ENCODE measurements at places on chromosomes 6 and 20.

GRCh38 chr20:56453352-56453751, 15.1 kb upstream of the RTF2 start:
- no peak for DNase-seq

DNA sequence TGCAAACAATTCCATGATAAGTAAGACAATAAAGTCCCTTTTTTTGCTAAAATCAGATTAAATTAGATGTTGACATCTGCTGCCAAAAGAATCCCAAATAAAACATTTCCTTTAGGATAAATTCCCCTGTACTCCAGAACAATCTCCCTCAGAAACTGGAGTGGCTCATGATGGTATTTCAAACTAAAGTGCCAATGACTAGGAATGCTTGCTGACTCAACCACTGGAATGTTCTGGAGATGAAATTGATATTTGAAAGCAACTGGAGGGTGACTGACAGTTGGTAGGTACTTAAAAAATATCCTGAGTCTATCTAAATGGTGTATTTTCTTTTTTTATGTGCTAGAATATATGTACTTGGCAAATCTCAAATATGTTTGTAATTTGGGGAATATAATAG, 350.1 kb upstream of the TSHZ2 start:
- peak; percentile 40 for DNase-seq

- DNase-seq, result no peak
Measured at GRCh38 chr20:17590245-17590644, 20.4 kb downstream of the DSTN start.

- no peak for DNase-seq
Measured at GRCh38 chr6:3722785-3723184, 28.7 kb downstream of the PXDC1 start.

DNA sequence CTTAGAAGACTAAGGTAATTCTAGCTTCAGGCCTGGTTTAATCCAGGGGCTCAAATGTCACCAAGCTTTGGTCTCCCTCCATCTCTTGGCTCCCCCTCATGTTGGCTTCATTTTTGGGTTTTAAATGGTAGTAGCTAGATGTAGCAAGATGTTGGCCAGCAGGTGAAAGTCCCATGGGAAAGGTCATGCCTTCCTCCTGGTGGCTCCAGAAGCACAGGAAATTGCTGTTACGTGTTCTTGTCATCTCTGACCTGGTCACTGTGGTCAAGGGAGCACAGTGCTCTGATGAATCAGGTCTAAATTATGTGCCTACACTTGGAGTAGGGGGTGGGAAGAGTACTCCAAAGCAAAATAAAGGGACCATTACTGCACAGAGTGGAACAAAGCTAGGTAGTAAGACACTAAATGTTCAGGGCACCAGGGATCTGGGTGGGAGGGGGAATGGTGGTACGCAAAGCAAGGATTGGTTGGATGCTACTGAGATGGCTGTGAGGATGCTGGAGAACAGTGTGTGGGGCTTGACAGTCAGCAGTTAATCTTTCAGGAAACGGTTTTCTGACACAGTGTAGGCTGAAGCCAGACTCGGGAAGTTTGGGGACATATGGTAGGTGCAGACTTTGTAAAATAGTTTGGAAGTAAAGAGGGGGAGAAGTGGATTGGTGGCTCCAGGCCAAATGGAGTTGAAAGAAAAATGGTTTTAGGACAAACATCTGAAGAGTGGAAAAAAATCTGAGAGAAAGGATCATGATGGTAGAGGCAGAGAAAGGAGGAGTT, 30.1 kb downstream of the CDS2 start:
- DNase-seq, result no peak

GRCh38 chr6:66328200-66328599, 621.2 kb upstream of the EYS start:
- no peak for DNase-seq

GRCh38 chr6:96853083-96853482, 15.8 kb upstream of the GPR63 start:
- no peak for DNase-seq

GRCh38 chr6:150150821-150151646, 8.2 kb downstream of the PPP1R14C start:
- no peak for DNase-seq

GRCh38 chr6:138833816-138834539, 38.1 kb downstream of the ECT2L start:
- DNase-seq, result no peak

GRCh38 chr6:33428966-33429749, 9.3 kb downstream of the SYNGAP1 start:
- no peak for DNase-seq

DNA sequence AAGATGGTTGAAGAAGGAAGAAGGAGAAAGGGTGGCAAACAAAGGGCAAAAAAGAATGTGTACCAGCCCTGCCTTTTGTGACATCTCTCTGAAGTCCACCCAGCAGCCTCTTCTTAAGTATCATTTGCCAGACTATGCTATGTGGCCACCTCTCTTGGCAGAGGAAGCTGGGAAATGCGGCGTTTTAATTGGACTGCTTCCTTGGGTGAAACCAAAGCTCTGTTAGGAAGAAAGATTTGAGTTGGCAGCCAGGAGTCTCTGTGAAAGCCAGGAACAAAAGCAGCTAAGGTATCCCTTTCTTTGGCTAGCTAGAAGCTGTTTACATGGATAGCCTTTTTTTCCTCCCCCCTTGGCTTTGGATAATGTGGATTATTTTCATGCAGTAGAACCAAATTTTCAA, 67.5 kb upstream of the GTSF1L start:
- no peak for DNase-seq

DNA sequence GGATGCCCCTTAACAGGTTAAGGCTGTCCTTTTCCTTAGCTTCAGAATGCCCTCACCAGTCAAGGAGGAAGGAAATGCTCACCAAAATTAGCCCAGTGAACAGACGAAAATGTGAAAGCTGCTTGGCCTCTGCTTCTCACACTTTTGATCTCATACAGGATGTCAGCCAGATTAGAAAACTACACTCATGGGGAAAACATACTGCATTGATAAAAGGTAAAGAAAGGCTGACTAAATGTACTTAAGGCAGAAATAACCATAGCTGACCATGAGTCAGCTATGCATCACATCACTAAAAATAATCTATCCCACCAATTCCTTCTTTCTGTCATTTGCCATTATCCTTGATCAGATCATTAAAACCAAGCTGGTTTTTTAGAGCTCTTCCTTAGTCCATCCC, 198.4 kb upstream of the TENT5A start:
- DNase-seq, result no peak

DNA sequence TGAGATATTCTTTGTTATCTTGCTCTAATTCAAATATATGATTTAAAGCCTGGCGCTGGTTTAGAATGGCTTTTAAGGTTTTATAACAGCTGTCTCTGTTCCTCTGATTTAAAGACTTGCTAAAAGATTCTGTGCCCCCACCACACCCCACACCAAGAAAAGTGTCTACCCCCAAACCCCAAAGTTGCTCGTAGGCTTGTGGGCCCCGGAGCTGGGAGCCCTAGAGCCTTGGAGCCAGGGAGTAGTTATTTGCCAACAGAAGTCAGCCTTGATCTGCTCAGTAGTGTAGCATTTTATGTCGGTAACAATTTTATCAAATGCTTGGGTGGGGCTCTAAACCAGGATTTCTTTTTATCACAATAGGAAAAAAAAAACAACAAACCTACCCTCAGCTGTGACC, 105.2 kb upstream of the TRAF3IP2 start:
- DNase-seq, result no peak

DNA sequence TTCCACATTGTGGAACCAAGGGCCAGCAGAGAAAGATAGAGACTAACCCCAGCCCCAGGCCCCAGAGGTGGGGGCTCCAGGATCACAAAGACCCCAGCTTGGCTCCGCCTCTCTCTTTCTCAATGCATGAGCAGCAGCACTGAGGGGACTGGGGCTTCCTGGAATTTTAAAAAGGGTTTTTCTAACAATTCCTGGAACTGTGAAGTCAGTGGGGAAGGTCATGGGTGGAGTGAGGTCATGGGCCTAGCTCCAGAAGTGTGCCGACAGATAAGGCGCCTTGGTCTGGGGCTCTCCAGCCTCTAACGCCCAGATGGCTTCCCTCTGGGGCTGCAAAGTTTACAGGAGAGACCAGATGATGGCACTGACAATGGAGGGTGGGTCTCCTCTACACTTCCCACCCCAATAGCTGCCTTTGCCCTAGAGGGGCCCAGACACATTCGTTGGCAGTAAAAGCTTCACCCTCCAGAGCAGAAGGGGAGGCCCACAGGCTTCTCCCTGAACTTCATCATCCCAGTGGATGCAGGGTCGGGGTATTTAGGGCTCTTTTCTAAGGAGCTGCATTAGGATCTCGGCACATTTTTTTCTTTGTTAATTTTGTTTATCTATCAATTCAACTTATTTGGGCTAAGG, 46.9 kb upstream of the CD93 start:
- DNase-seq, result no peak

- no peak for DNase-seq
Measured at GRCh38 chr6:134190883-134191282, 127.0 kb downstream of the SGK1 start.

DNA sequence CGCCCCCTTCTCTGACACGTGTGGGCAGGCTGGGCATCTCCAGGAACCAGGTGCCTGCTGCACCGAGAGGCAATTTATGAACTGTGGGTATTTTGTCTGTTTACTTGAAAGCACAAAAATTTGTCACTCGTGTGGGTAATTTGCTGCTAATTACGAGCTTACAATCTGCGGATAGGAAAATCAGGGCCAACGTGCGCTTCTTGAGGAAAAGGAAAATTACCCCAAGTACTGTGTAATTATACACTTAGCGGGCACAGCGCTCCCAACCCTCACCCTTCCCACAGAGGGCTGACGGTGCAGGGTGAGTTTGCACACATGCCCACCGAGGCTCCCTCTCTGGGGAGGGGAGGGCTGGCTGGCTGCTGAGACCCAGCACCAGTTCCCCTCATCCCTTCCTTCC, 25.3 kb upstream of the MDGA1 start:
- no peak for DNase-seq

DNA sequence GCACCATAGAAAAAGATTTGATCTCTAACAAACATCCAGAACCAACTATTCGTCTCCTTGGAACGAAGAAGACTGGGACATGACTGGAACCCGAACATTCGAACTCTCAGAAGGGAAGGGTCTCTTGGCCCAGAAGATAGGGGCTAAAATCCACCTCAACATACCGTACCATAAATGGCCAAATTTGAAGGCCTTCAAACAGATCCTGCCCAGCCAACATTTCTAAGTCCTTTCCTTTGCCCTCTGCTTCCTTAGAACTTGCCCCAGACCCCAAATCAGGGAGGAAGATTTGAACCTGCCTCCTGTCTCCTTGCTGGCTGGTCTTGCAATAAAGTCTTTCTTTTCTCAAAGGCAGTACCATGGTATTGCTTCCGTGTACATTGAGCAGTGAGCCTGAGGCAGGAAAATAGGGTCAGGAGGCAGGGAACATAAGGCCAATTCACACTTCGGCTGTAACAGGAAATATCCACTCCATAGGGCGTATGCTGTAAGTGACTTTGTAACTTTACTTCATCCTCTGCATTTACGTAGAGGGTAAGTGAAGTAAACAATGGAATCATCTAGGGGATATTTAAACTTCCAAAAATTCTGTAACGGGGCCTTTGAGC, 1.8 kb upstream of the PXDC1 start:
- DNase-seq, result no peak

- no peak for DNase-seq
Measured at GRCh38 chr6:108661430-108661829, 100.7 kb downstream of the FOXO3 start.

GRCh38 chr6:76592566-76592965, 520.1 kb upstream of the IMPG1 start:
- DNase-seq, result no peak

- no peak for DNase-seq
Measured at GRCh38 chr6:20024316-20024673, 187.1 kb downstream of the ID4 start.

- no peak for DNase-seq
Measured at GRCh38 chr6:10613077-10613476, 81.3 kb downstream of the C6orf52 start.

DNA sequence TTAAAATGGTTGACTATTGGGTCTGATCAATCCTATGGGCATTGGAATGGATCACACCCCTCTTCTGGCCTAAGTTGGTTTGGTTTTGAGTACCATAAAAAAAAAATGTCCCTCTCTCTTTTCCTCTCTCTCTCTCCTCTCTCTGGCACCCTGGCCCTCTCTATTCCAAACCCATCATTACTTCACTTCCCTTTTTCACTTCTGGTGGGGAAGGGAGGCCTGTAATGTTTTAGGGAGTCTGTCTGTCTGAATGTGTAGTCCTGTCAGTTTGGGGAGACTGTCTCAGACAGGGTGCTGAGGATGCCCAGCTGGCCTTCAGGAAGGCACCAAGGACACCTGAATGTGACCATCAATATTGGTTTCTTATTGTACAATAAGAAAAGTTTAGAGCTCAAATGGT, 165.8 kb downstream of the CD24 start:
- DNase-seq, result no peak

- DNase-seq, result no peak
Measured at GRCh38 chr6:90918361-90918760, 331.5 kb upstream of the MAP3K7 start.

DNA sequence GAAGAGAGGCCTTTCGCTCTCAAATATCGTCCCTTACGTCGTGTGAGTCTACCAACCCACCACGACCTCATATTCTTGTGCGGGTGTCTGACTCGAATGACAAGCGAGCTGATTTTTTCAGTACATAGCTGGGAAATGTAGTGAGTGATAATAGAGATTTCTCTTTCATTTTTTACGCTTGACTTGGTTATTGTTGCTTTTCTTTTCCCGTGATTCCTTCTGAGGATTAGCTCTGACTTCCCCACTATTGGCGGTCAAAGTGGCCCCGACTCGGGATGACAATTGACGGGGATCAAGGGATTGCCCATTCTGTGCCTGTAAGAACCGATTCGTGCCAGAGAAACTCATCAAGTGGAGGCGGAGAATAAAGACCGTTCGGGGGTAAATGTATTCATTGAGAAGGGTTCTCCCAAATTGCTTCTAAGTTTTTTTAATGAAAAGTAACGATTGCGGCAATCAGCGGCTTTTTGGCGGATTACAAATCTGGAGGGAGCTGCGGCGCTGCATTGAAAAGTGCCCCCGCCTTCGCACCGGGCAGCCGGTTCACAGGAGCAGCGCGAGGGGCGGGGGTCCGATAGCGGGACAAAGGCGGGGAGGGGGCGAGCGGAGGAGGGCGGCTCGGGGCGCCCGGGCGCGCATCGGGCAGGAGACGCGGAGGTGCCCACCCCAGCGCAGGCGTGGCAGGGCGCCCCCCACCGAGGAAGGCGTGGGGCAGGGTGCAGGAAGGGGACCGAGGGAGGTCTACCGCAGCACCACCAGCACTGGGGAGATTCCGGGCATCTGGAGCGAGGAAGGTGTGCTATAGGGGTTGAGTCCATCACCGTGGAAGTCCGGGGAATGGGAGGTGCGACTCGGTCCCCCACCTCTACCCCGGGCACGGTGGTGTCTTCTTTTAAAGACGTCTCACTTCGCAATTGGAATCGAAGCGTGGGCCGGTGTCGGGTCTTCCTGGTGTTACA, 44.5 kb upstream of the OSTM1 start:
- DNase-seq, result no peak
